ENCODE measurements at places on chromosomes 2 and 18. TPM values are rescaled to one million over a fixed set of nuclear protein-coding genes. Genes with fewer than 3 reads are reported as not detected.

- DNase-seq, result no peak
Observed at GRCh38 chr18:52670896-52671295, 330.9 kb downstream of the DCC start.

GALNT3 gene
- 8.0 TPM for total RNA-seq

- no peak for DNase-seq
Observed at GRCh38 chr2:144227427-144228105, 292.4 kb downstream of the ZEB2 start.

GRCh38 chr18:74290794-74291471 is 830 bp downstream of the CYB5A start:
- DNase-seq, result peak; percentile 84

DNA sequence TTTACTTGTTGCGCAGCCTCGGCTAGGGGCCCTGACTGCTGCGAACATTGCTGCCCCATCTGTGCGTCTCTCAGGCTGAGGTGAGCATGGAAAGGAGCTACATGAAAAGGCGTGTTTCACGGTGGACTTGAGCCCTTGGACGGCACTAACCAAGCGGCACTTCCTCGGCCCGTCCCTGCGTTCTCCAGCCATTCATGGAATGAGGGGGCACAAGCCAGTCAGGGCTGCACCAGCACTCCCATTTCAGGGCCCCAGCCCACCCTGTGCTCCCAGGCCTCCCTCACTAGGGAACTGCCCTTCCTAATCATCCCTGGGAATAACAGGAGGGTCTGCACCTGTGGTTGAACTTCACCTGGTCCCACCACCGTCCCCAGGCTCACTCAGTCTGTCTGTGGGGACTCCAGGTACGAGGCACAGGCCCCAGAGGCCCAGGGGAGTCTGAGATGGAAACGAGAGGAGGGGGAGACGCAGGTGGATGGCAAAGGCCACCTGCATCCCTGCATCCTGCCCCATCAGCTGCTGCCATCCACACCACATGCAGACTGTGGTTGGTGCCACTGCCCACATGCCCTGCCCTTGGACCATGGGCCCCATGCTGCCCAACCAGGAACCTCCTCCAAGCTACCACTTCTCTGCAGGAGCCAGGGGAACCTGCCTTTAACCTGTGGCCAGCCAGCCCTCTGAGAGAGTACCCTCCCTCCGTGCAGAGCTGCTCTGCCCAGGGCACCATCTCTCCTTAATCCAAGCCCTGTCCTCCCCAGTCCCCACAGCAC is 99.7 kb downstream of the EIPR1 start:
- DNase-seq, result no peak

GRCh38 chr18:30265190-30265589 is 777.4 kb downstream of the DSC3 start:
- DNase-seq, result no peak

DNA sequence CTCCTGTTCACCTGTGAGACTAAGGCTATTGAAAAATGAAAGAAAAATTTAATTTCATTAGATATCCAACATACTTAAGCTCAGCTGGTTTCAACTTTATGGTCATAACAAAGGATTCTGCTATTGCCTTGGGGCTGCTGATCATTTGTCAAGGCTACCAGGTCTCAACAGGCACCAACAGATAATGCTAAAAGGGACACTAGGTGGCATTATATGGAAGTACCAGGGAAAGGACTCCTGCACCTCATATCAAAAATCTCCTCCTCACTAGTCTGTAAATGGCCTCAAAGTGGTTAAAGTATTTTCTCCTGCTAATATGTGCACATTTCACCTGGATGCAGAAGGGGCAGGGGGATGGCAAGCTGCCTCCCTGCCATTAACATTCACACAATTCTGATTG is 167.9 kb upstream of the REG3A start:
- DNase-seq, result no peak

GAREM1 gene
- 4.9 TPM for total RNA-seq

- no peak for DNase-seq
Observed at GRCh38 chr2:213923543-213923942, 487.3 kb upstream of the VWC2L start.

GRCh38 chr2:121776885-121777698 is 21.6 kb downstream of the TSN start:
- DNase-seq, result no peak

DNA sequence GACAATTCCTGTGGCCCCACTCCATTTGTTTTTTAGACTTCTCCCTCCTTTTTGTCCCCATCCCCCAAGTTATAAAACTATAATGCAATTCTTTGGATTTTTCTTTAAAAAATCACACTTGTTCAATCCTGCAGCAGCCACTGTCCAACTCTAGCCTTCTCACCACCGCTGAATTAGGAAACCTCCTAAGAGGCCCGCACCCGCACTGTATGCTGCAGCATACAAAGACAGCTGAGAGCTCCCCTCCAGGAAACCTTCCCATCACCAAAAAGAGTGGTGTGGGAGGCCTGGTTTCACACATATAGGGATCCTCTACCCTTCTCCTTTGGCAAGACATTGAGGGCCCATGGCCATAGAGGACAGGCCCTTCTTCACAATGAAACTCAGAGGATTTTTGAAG is 2.9 kb downstream of the PCGF1 start:
- no peak for DNase-seq

POTEC gene
- not detected for total RNA-seq

DNA sequence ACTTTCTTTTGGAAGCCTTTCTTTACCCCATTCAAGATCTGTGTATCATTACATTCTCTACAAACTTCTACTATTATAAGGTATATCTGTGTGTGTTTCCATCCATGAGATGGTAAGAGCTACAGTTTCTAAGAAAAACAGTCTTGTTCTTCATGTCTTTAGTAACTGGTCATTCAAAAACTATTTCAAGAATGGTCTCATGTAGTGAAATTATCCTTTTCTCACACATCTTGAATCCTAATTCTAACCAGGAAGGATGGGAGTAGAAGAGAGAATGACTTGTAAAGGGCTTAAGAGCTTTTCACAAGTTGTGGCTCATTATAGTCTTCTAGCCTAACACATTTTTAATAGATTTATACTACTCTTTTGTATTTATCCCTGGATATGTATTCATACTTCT is 47.3 kb downstream of the ROCK1 start:
- no peak for DNase-seq

- no peak for DNase-seq
Observed at GRCh38 chr2:190637281-190637734, 11.6 kb upstream of the NAB1 start.

DNA sequence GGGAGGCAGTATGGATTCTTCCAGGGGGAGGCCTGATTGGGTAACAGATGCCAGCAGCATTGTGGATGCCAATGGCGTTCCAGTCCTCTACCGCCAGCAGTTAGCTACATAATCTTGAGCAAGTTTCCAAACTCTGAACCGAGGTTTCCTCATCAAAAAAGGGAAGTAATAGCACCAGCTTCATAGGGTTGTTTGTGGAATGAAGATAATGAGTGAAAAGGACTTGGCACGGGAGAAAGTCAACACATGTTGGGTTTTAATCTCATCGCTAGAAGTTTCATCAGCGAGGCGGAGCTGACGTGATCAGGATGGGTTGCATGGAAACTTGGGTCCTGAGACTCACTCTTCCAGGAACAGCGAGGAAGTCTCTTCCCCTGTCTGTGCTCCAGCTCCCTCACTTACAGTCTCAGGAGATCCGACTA is 266.7 kb downstream of the SH3BP4 start:
- no peak for DNase-seq

DNA sequence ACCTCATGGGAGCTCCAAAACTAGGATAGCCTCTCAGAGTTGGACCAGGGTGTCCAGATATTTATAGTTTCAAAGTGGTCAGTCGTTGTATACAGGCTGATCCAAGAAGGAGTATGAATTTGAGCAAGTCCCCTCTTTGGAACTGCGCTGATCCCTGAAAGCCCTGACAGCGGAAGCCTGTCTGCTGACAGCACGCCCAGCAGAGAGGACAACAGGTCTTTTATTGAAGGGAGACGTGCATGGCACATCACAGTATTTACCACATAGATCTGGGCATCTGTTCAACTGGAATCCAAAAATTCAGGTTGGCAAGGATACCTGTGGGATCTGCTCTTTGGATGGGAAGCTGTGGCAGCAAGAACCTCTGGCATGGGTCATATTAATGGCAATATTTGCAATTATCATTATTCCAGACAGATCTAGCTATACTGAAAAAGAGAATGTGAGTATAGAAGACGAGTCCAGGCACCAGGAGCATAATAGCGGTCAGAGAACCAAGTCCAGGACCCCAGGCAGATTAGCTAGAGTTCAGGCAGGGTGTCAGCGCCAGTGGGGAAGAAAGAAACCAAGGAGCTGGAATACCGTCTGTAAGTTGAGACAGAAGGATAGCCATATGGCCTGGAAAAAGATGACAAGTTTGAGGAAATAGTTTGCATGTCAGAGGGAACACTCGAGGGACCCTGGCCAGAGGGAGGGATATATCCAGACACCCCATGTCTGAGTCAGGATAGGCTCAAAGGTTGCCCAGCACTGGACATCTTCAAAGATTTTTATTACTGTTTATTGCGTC is 260.4 kb upstream of the FANCL start:
- DNase-seq, result no peak

UGT1A6 gene
- total RNA-seq, result not detected

HOXD12 gene
- total RNA-seq, result not detected

DGKD gene
- 15.9 TPM for total RNA-seq

SLC5A7 gene
- not detected for total RNA-seq

SLC9A4 gene
- total RNA-seq, result not detected

- no peak for DNase-seq
Observed at GRCh38 chr18:58908006-58908405, 43.3 kb downstream of the ZNF532 start.

IL1B gene
- not detected for total RNA-seq

DNA sequence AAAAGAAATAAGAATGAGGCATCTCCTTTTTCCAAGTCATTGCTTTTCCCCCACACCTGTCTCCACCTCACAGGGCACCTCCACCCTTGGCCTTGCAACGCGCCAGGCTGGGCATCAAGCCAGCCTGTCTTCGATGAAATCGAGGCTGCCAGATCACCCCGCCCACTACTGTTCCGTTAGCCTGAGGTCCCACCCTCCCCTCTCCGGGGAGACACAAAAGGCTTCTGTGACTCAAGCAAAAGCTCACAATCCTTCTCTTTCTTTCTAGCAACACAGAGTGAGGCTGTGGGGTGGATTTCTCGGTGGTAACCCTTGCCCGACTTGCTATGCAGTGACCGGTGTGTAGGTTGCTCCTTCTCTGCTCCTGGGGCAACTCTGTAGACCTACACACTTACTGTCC is 9.9 kb downstream of the TNP1 start:
- no peak for DNase-seq

BIN1 gene
- total RNA-seq, result 26.0 TPM

CYP26B1 gene
- total RNA-seq, result 1.1 TPM

DNA sequence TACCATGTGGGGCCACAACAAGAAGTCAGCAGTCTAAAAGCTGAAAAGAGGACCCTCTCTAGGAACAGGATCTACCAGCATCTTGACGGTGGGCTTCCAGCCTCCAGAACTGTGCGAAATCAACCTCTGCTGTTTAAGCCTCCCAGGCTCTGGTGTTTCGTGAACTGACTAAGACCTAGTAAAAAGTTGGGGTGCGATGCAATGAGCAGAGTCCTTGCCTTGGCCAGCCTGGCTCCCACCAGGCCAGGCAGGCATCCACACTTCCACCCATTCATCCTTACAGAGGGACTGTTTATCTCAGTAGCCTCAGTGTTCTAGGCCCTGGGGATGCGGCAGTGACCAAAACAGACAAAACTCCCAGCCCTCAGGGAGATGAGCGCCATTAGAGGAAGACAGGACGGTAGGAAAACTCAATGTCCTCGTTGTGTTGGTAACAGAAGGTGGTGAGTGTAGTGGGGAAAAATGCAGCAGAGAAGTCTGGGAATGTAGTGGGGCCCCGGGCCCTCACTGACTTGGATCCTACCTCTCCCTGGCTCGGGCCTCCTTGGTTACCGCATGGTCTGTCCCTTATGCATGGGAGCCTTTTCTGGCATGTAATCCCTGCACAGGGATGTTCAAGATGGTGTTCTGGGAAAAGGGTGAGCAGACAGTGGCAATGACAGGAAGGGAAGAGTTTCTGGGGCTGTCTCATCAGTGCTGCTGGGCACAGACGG is 271.8 kb upstream of the HS6ST1 start:
- DNase-seq, result no peak

CCDC85A gene
- 0.04 TPM for total RNA-seq

PROKR1 gene
- total RNA-seq, result 2.8 TPM

DNA sequence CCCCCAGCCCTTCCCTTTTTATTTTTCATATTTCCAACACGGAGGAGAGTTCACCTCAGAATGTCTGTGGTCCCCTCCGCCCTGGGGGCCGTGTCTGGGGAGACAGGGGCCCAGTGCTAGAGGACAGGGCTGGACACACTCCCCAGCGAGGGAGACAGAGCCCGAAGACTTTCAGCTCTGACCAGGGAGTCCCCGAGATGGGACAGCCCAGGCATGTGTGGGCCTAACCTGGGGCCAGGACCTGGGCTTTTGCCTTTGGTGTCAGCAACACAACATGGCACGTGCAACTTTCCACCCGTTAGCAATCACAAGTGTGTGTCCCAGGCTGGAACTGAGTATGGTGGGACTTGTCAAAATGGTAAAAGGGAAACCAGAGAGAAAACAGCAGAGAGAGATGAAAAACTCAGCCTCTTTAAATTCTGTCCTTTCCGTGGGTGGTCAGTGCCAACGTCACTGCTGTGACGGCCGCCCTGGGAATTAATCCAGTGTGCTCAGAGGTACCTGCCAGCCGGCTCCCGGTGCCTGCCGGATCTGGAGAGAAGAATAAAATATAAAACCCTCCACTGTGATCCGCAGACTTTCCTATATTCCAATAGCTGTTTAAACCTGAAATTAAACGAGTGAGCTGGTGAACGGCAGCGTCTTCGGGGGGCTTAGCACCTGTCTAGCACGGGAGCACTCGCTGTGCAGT is 245.8 kb downstream of the EIPR1 start:
- DNase-seq, result peak; percentile 39

DNA sequence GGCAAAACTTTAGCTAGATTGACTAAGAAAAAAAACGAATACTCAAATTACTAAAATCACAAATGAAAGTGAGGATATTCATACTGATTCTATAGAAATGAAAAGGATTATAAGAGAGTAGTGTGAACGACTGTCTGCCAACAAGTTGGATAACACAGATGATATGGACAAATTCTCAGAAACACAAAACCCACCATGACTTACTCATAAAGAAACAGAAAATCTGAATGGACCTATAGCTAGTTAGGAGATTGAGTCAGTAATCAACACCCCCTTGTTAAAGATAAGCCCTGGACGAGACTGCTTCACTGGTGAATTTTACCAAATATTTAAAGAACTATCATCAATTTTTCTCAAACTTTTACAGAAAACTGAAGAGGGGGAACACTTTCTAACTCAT is 108.8 kb upstream of the TMEM200C start:
- no peak for DNase-seq

HOXD13 gene
- 0.07 TPM for total RNA-seq
